ENCODE measurements at places on chromosomes 4 and X.
A peak's percentile ranks its signal among the peaks of the same experiment; 100 is the strongest.

DNA sequence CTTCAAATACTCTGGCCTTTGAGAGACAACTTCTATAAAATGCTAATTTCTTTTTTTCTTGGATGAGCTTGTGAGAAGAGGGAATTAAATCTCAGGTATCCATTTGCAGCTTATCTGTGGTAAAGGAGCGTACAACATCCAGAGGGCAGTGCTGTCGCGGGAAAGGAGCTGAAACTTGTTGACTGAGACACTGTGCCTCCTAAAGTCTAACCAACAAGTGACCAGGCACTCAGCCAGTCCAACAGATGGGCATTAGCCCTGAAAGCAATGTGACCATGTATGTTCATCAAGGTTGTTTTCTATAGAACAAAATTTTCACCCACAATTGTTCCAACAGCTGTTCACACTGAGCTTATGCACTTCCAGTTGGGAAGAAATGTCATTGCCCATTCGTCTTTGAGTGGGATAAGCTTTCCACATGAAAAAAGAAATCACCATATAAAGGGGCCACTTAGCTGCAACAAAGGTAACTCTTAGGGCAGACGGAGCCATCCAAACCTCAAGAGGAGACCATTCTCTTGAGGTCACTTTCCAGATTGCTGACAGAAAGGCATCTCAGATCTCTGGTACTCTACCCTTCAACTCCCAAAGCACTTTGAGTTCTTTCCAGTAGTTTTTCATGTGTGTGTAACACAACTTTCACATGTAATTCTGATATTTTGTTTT is 244.8 kb upstream of the NEIL3 start:
- no peak for DNase-seq

GRCh38 chr4:89410687-89411086 is 103.1 kb upstream of the GPRIN3 start:
- peak; percentile 7 for DNase-seq

GRCh38 chr4:113548303-113548702 is 213.2 kb downstream of the CAMK2D start:
- DNase-seq: no peak

DNA sequence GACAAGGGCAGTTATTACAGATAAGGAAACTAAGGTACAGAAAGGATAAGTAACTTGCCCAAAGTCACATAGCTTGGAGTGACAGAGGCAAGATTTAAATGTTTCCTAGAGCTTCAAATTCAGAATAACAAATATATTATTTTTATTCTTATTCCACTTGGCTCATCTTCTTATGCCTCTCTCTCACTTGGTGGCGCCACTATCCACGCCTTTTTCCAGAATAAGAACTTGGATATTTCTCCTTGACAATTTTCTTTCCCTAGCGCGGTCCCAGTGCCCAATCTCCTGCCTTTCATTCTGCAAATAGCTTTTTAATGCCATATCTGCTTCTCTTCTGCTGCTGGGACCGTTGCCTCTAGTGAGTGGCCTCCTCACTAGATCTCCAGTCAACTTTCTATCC is 78.5 kb downstream of the MSN start:
- DNase-seq: no peak

- DNase-seq: no peak
Measured at GRCh38 chr4:39452860-39453587, 5.7 kb downstream of the RPL9 start.

- DNase-seq: no peak
Measured at GRCh38 chr4:153635846-153636245, 48.2 kb upstream of the TLR2 start.

- DNase-seq: peak; percentile 7
Measured at GRCh38 chr4:157075811-157076577, at the start of gene GLRB. TSS of gene GLRB (plus strand) at chr4:157076150. CDS start at chr4:157078025, 1,875 bp downstream.

DNA sequence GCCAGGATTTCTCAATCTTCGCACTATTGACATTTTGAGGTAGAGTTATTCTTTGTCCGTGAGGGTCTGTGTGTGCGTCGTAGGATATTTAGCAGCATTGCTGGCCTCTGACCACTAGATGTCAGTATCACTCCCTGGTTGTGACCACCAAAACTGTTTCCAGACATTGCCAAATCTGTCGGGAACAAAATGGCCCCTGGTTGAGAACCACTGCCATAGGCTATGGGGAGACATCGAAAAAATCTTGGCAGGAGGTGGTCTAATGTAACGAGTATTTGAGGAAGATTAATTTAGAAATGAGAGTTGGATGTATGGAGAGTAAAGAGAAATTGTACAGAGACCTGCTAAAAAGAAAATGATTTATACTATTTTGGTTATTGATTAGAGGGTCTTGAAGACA is 108.4 kb downstream of the DOCK11 start:
- DNase-seq: peak; percentile 30

DNA sequence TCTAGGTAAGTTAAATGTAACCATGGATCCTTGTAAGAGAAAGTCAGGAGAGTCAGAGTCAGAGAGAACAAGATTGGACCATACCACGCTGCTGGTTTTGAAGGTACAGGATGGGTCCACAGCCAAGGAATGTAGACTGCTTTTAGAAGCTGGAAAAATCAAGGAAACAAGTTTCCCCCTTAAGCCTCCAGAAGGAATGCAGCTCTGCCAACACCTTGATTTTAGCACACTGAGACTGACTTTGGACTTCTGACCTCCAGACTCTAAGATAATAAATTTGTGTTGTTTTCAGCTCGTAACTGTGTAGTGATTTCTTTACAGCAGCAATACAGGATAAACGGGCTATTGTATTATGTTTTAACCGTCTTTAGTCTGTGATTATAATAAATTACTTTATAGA is 108.0 kb upstream of the USP38 start:
- no peak for DNase-seq

- DNase-seq: no peak
Measured at GRCh38 chr4:119286377-119287002, 35.4 kb downstream of the FABP2 start.

- DNase-seq: no peak
Measured at GRCh38 chr4:182799515-182800215, 117.5 kb downstream of the DCTD start.

DNA sequence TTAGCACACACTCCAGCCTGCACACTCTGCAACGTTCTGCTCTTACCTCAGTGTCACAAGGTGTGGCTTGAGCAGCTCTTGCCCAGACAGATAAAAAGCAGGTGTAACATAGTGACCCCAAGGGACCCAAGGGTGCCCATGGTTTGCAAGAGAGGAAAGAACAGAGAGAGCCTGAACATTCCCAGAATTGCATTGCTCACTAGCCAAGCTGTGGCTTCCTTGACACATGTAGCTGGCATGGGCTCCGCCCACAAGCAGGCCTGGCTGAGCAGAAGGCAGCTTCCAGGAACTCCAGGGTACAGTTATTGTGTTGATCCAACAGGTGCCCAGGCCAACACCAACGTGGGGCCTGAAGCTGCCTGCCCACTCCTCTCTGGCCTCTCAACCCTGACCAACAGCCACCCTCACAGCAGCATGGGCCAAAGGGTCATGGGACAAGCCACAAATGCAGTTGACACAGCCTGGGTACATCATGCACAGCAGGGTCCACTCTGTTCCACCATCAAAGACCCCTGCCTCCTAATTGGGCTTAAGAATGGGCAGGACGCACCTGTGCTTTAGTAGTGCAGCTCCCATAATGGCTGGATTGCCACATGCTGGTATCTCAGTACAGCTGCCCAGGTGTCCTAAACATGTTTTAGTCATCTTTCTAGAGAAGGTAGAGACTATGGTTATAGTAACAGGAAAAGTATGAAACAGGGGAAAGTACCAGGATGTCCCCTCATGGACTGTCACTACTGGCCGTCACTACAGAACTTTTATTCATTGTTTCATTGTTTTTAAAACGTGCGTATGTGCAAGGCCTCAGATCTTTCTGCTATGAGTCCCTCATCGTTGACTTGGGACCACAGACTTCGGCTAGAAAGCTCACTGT is 73.7 kb upstream of the ACSL1 start:
- DNase-seq: no peak

DNA sequence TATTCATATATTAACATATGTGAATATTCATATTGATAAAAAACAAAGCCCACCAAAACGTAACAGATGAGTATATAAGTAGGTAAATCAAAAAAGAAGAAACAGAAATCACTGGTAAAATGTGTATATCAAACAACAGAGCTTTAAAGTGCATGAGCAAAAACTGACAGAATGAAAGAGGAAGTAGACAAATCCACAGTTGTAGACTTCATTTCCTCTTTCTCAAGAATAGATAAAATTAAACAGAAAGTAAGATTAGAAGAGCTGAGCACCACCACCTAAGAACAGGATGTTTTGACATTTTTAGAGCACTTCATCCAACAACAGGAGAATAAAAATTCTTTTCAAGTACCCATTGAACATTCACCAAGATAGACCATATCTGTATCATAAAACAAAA is 64.6 kb downstream of the CNKSR2 start:
- no peak for DNase-seq

DNA sequence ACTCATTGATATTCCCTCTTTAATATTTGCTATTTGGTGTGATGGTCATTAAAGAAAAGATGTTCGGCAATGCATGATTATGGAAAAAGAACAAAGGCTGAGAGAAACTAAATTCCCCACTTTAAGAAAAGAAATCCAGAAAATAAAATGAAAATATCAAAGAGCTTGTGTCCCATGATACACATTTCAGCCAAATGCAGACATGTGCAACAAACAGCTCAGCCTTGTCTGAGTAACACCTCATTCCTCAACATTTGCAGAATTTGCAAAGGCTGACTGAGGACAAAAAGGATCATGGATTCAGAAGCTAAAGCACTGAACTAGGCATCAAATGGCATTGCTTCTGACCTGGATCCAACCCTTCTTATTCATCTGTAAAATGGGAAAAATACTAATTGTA is 281.0 kb downstream of the RAB28 start:
- no peak for DNase-seq

GRCh38 chrX:70001269-70001668 is 48.5 kb downstream of the AWAT2 start:
- DNase-seq: no peak

DNA sequence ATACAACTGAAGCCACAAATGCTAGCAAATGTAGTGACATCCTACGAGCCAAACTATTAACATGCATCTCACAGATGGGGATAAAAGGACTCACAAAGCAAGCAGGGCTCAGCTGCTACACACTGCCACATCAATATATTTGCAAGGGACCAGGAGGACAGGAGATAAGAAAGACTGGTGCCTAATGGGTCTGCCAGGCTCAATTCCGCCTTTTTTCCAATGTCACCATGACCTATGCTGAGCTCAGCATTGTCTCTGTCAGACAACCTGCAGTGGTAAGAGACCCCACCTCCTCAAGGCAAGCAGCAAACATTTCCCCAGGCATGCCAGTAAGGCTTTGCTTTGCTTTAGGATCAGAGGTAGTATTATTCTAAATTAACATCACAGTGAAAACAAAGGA is 435 bp downstream of the DCX start:
- DNase-seq: no peak

GRCh38 chr4:101649790-101650515 is 140.6 kb upstream of the BANK1 start:
- no peak for DNase-seq

- no peak for DNase-seq
Measured at GRCh38 chr4:139191373-139191772, 14.4 kb upstream of the ELF2 start.

DNA sequence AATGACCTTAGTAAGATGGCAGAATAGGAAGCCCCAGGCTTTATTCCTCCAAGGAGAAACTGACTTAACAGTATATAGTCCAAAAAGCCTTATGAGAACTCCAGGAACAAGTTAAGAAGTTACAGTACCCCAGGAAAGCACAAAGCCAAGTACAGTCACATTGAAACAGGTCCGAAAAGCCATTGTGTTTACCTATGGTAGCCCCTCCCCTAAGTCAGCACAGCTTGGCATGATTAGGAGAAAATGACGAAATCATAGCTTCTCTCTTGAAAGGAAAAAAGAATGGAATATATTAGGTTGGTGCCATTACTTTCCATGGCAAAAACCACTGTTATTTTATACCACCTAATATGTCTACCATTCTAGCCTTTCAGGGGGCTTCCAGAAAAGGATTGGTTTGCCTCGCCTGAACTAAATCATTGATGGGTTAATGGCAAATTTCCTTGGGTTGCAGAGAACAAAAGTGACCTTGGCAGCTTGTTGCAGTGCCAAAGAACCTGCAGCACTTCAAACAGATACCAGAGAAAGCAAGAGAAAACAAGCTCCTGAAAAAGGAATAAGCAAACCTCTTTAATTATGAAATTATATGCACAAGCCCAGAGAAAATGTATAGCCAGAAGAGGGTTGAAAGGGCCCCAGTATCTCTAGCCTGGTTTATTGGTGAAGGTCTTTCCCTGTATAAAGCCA is 130.6 kb downstream of the PTCHD1 start:
- no peak for DNase-seq

GRCh38 chrX:88903989-88904718 is 157.1 kb downstream of the CPXCR1 start:
- no peak for DNase-seq

DNA sequence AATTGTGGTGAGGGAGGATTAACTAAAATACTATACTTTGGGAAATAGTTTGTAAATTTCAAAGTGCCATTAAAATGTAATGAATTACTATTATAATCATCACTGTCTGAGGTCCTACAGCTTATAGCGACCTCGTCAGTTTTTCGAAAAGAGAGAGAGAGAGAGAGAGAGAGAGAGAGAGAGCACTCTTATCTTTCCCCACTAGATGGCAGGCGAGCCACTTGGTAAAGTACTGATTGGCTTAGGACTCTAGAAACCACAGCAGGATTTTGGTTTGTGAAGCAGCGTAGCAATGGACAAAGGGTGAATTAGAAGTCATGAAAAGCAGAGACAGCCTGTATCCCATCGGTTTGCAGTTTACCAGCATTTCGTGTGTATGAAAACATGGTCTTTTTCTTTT is 52.5 kb downstream of the LINC00632 start:
- peak; percentile 21 for DNase-seq

DNA sequence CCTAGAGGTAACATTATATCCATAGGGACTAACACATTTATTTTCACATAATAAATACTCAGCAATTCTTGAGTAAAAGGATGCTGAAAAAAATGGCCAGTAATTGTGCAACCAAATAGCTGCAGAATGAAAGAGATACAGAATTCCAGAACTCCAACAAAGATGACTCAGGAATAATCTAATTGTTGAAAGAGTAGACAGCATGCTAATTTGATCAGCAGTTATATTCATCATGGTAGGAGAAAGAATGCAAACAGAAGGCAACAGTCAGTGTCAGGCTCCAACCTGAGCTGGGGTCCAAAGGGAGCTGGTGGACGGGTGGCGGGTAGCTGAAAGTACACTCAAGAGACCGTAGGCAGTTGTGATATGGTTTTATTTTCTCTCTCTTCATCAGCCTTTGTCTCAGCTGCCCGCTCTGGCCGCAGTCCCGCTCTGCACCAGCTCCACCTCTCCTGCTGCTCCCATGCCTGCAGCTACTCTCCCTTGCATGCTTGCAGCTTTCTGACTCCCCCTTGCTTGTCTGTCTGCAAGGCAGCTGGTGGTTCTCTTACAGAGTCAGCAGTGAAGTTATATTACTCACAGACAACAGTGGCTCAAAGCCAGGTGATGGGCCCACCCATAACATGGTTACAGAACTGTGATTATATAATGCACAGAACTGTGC is 1150.1 kb downstream of the STIM2 start:
- DNase-seq: peak; percentile 10

DNA sequence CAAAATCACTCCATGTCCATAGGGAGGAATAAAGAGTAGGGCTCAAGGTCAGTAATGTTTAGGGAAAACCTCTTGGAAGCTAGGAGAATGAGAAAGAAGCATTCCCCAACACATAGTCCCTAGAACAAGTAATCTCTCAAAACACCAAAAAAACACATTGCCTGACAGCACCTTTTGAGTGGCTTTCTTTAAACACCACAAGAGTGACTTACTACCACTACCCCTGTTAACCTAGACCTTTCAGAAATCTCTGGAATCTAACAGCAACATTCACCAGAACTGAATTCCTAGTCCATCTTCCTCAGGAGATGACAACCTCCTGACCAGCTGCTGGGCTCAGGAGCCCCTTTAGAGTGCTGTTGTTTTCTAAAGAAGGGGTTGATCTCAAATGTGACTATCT is 142.2 kb downstream of the SOWAHB start:
- DNase-seq: no peak
